Non-pigmented ciliary epithelial cell (primary cell): ENCODE measurements at places on chromosomes 7 and 10.

GRCh38 chr7:51299391-51300133, 17.0 kb downstream of the COBL start:
- DNase-seq, result no peak

GRCh38 chr7:44282601-44283171, 42.7 kb downstream of the CAMK2B start:
- no peak for DNase-seq

DNA sequence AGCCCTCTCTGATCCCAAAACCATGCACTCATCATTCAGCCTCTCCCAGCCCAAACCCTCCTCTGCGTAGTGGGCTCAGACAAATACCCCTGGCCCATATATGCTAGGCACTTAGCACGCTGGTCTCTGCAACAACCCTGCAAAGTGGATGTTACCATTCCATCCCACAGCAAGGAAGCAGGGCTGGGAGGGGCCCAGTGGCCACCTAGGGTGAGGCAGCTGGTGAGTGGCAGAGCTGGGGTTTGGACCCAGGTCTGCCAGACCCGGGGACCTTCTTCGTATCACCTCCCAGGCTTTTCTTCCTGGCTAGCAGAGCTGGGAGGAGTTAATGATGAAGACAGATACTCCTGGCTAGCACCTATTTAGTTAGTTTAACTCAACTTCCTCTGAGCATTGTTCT, 33.1 kb upstream of the SLC29A3 start:
- DNase-seq, result no peak

DNA sequence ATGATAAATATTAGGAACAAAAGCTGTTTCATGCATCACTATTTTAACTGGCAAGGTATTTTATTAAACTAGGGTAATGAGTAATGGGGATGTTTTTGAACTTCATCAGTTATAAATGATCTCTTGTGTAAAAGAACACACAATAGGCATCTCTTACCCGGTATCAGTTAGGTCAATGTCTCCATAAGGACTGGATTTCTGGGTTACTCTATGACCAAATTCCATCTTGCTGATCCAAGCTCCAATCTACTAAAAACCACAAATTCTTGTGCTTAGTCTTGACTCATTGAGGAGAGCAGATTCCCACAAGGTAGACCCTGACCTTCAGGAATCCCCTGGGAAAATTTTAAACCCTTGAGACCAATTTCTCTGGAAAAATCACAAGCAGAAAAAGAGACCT, 1167.7 kb downstream of the XPNPEP1 start:
- DNase-seq, result no peak

DNA sequence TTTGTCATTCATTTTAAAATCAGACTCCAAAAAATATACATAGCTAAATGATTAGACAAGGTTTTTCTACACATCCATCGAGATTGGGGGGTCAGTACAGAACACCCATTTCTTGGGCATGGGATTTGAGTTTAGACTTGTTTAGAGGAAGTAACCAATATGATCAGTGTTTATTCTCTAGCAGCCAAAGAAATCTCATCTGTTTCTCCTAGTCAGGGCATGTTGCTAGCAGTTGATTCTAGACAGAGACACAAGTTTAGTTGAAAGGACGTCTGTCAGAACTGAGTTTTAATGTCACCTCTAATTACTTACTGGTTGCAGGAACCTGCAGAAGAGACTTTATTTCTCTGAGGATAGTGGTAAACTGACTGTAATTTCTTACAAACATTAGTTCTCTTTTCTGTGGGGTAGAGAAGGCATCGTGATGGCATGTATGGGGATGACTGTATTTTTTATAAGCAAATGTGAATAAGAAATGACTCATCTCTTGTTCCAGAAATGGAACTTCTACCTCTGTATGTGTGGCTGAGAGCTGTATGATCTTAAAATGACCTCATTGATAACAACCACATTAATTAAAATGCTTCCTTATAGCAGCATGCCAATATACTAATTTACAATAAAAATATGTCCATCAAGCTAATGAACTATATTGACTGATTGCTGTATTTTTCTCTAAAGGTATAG, 30.6 kb upstream of the RHOBTB1 start:
- DNase-seq, result no peak

DNA sequence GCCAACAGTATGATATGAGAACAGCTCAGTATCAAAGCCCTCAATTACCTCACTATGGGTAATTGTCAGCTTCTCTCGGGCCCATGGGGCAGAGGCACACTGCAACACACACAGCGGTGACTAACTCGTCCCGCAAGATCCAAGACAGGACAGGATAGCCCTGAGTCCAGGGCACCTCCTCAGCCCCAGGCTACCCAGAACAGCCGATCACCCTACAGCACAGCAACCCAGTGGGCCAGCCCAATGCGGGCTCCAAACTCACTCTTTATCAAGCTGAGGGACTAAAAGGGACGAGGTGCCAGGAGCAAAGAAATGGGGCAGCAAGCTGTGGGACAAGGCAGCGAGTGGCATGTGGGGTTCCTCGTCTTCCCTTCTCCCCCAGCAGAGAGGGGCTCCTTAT, 765.1 kb downstream of the GRID1 start:
- DNase-seq, result no peak

DNA sequence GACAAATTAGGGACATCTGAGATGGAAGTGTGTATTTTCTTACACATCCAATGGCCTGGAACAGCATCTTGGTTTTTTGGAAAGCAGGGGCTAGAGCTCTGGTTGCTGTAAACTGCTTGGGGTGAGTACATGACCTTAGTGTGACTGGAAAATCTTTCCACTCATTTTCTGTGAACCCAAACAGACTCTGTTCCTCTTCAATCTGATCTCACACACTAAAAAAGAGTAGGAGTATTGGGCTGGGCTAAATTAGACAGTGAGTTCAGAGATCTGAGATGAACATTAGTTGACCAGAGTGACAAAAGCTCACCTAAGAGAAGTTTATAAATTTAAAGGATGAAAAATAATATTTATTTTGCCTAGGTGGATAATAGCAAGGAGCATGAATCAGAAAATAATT, 59.2 kb downstream of the OR13A1 start:
- DNase-seq, result no peak

- no peak for DNase-seq
Observed at GRCh38 chr7:82803411-82803810, 359.3 kb downstream of the PCLO start.

DNA sequence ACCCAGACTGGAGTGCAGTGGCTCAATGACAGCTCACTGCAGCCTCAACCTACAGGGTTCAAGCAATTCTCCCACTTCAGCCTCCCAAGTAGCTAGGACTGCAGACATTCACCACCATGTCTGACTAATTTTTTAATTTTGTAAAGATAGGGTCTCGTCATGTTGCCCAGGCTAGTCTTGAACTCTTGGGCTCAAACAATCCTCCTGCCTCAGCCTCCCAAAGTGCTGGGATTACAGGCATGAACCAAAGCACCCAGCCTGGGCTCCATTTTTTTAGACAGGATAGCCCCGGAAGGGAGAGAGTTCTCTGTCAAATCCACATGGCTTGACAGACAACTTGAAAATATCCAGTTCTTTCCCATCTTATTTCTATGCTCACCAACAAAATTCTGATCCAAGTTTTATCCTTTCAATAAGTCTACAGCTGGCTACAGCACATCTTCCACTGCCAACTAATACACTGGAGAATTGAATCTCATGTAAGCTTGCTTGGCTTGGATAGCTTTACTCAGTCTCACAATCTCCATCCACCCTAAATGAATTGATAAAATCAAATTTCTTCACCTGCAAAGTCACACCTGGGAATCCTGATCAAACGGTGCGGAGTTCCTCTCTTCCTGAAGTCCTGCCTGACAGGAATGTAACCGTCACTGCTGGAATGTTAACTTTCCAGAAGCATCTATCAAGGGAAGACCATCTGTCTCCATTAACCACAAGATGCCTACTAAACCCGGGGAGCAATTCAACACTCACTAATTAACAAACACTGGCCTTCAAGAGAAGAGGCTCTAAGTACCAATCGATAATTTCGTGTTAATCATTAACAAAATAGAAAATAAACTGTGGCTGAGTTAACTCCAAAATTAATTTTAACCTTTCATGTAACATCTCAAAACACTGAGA, 239.7 kb upstream of the MKLN1 start:
- no peak for DNase-seq
